ENCODE measurements at places on chromosomes 13 and 19.
A peak's percentile ranks its signal among the peaks of the same experiment; 100 is the strongest.

DNA sequence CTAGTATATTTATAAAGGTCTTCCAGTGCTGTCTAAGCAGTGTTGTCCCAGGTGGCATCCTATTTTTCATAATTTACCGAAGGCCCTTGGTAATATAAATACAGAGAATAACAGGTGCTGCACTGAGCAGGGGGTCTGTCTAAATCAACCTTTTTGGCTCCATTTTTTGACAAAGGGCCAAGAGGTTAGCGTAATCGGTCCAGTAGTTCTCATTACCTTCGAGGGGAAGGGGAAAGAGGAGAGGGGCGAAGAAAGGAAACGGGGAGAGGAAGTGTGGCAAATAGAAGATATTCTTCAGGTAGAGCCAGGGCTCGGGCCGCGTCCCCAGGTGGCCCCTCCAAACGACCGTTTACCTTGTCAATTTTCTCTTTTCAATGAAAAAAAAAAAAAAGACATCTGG is 749 bp upstream of the PAN3 start:
- peak; percentile 61 for DNase-seq

GRCh38 chr19:38977445-38978325 is 2.1 kb upstream of the FBXO17 start:
- DNase-seq, result no peak

GRCh38 chr13:59672445-59672844 is 491.3 kb downstream of the DIAPH3 start:
- no peak for DNase-seq

DNA sequence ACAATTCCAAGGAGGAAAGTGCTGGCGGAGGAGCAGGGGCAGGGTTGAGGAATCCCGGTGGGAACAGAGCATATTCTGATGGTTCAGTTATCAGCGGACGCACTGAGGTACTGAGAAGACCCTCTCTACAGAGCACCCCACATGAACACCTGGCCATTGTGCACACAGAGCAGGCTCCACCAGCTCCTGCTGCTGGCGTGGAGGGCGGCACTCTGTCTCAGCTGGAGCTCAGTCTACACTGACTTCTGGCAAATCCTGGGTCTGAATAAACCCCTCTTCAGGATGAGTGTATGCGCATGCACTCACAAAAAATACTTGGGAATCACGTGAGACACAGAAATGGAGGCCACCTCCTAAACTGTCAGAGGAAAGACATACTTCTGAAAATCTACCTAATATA is 114.4 kb upstream of the IRS2 start:
- DNase-seq, result no peak

DNA sequence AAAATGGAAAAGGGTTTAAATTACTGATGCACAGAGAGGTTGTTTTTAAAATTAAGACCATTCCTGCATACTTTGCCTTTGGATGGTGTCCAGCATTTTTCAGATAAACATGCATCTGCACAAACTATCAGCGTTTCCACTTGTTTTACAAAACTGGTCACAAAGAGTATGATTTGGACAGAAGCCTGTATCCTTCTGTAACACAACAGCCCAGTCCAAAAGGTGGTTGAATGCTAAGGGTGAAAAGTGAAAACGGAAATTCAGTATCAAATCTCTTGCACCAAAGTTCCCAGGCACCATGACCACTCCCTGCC is 21.7 kb upstream of the DOCK9 start:
- DNase-seq, result no peak

DNA sequence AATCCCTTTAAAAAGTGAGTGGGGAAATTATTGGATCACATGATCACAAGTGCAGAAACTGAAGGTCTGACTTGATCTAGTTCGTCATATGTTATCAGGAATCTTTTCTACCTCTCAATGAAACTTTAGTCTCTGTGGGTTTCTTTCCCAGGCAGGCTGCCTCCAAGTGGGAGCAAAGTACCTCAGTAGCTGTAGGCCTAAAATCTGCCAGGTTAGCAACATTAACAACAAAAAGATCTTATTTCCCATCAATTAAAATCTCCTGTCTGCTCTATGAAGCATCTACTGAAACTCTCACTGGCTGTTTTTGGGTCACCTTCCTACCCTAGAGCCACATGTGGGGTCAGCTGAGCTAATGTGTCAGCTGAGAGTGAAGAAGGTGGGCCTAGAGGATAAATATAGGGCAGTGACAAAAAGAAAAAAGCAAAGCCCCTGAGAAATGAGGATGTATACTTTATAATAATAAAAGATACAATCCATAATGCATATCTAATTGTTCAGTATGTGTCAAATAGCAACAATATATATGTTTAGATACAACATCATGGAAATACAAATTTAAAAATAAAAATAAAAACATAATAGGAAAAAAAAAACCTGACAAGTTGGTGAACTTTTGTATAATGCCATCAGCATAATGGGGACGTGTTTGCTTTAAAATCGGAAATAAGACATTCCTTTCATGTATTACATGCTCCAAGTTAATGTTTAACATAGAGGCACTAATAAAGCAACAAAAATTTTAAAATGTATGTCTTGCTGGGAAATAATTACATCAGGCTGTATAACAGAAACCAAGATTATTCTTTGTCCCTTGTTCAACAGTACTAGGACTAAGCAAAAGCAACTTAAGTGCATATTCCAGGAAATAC is 141.1 kb downstream of the GPC5 start:
- no peak for DNase-seq

Measured in erythroblast (primary cell).